Mononuclear cell (primary cell): ENCODE measurements at places on chromosomes 2 and 18. TPM values are rescaled to one million over a fixed set of nuclear protein-coding genes. Genes with fewer than 3 reads are reported as not detected.

Gene PLGLB1
- total RNA-seq = 2.7 TPM

Gene COL4A3
- total RNA-seq = 2.4 TPM

Gene CIDEA
- total RNA-seq = not detected

Gene CHRND
- not detected for total RNA-seq

Gene SKOR2
- total RNA-seq = not detected

Gene REG3A
- not detected for total RNA-seq

Gene DCDC2C
- total RNA-seq = not detected

Gene RESP18
- total RNA-seq = not detected

Gene HRH4
- 0.42 TPM for total RNA-seq

Gene ASPRV1
- total RNA-seq = 0.84 TPM

Gene CCDC85A
- total RNA-seq = not detected

Gene OXER1
- 0.63 TPM for total RNA-seq

Gene IL1RL1
- total RNA-seq = 2.7 TPM

Gene CDK15
- not detected for total RNA-seq

Gene SLC8A1
- total RNA-seq = 51.2 TPM

Gene VSNL1
- not detected for total RNA-seq

Gene DPP4
- 22.6 TPM for total RNA-seq

Gene QPCT
- total RNA-seq = 49.5 TPM

Gene POTEJ
- not detected for total RNA-seq

Gene CD8B2
- total RNA-seq = 0.73 TPM

Gene GPR45
- total RNA-seq = not detected

Gene DNAJC10
- total RNA-seq = 47.6 TPM

Gene DNAJB2
- total RNA-seq = 57.5 TPM

Gene TWIST2
- 0.21 TPM for total RNA-seq

Gene PTPRN
- 1.3 TPM for total RNA-seq

Gene HOXD10
- not detected for total RNA-seq

Gene BOK
- total RNA-seq = 0.52 TPM

Gene ALPI
- not detected for total RNA-seq

Gene PTH2R
- total RNA-seq = 0.21 TPM

Gene COL4A4
- total RNA-seq = 0.21 TPM

Gene ARHGAP28
- not detected for total RNA-seq

Gene TRPM8
- total RNA-seq = not detected

Gene IL36A
- total RNA-seq = not detected

Gene UGT1A3
- not detected for total RNA-seq

Gene APOB
- not detected for total RNA-seq

Gene MAL
- total RNA-seq = 30.4 TPM

Gene CFC1
- total RNA-seq = not detected

Gene TGOLN2
- 154 TPM for total RNA-seq

Gene CNTNAP5
- not detected for total RNA-seq

Gene OLA1
- total RNA-seq = 59.9 TPM

Gene LOXHD1
- total RNA-seq = 0.63 TPM

Gene CPO
- total RNA-seq = 0.21 TPM

Gene CCDC68
- total RNA-seq = not detected

Gene PRADC1
- total RNA-seq = 4.4 TPM

Gene ANKRD62
- total RNA-seq = not detected

Gene KIAA2012
- not detected for total RNA-seq

Gene TMEM169
- total RNA-seq = 0.42 TPM

Gene TMEM247
- not detected for total RNA-seq

Gene CNDP1
- not detected for total RNA-seq

Gene BUB1
- 6.0 TPM for total RNA-seq

Gene C2orf15
- 0.21 TPM for total RNA-seq

Gene C2orf78
- total RNA-seq = not detected

Gene LOXL3
- total RNA-seq = 3.9 TPM

Gene PRSS56
- not detected for total RNA-seq

Gene ZCCHC2
- 54.5 TPM for total RNA-seq

Gene DSG4
- not detected for total RNA-seq
